ENCODE measurements at places on chromosomes 4 and X. TPM values are rescaled to one million over a fixed set of nuclear protein-coding genes. Genes with fewer than 3 reads are reported as not detected.

Gene DGAT2L6
- not detected for total RNA-seq

Gene ART3
- 0.31 TPM for total RNA-seq

Gene SLC10A4
- total RNA-seq = not detected

Gene NXF3
- 0.08 TPM for total RNA-seq

Gene TRAM1L1
- total RNA-seq = 0.68 TPM

Gene SNCA
- total RNA-seq = 59.9 TPM

Gene FAM236A
- not detected for total RNA-seq

Gene TET2
- total RNA-seq = 5.7 TPM

Gene CRMP1
- not detected for total RNA-seq

Gene GLA
- total RNA-seq = 39.7 TPM

Gene FRMD7
- not detected for total RNA-seq

Gene SATL1
- total RNA-seq = not detected

Gene HSFX2
- total RNA-seq = not detected

Gene EPGN
- 75.9 TPM for total RNA-seq

Gene GAGE2A
- total RNA-seq = not detected

Gene DCHS2
- total RNA-seq = 0.08 TPM

Gene IL9R
- total RNA-seq = not detected

Gene RPL36A
- total RNA-seq = 1,124 TPM

Gene MAOB
- not detected for total RNA-seq

Gene GPR143
- total RNA-seq = 0.08 TPM

Gene PNMA3
- 0.08 TPM for total RNA-seq

Gene SMIM10L2A
- total RNA-seq = 0.80 TPM

Gene EGF
- total RNA-seq = 1.5 TPM

Gene FRMPD4
- 0.08 TPM for total RNA-seq

Gene TCP11X2
- not detected for total RNA-seq

Gene CLNK
- total RNA-seq = not detected

Gene DAPP1
- total RNA-seq = 18.2 TPM

Gene SPP1
- 1.6 TPM for total RNA-seq

Gene DCAF12L2
- total RNA-seq = not detected

Gene MAMLD1
- 0.38 TPM for total RNA-seq

Gene HSFX3
- total RNA-seq = not detected

Gene SNX25
- total RNA-seq = 7.6 TPM

All from hair follicular keratinocyte (primary cell).